HFFc6 (cell line): ENCODE measurements at places on chromosomes 16 and 17.

- no peak for DNase-seq
These were observed 6.1 kb downstream of the DHODH start for GRCh38 chr16:72014675-72015074.

DNA sequence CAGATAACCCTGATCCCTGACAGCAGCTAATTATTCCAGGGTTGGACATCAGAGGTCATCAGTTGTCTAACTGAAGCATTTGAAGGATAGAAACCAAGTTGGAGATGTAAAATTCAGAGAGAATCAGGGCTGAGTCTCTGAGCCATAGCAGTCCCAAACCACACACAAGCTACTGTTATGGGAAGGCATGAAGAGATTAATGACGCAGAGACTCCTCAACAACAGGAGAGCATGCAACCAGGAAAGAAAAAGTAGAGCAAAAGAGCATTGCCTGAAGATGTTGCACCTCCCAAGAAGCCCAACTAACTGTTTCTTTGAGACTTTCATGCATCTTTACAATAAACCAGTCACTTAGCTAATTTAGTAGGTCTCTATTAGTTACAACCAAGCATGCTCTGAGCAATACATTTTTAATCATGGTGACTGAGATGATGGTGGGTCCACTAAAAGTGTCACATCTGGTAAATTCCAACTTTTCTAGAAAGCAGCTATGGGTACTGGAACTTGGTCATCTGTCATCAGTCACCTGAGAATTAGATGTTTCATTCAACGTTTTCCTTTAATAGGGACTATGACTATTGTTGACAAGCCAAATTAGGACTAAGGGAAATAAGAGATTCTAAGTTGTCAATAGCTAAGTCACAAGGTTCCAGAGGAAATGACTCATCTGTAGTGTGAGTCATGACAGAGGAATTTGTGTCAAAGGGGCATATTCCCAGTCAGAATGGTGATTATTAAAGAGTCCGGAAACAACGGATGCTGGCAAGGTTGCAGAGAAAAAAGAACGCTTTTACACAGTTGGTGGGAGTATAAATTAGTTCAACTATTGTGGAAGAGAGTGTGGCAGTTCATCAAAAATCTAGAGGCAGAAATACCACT, 239.8 kb downstream of the CHD9NB start:
- DNase-seq, result no peak

- DNase-seq, result no peak
These were observed 76.6 kb downstream of the CMIP start for GRCh38 chr16:81521141-81521626.

DNA sequence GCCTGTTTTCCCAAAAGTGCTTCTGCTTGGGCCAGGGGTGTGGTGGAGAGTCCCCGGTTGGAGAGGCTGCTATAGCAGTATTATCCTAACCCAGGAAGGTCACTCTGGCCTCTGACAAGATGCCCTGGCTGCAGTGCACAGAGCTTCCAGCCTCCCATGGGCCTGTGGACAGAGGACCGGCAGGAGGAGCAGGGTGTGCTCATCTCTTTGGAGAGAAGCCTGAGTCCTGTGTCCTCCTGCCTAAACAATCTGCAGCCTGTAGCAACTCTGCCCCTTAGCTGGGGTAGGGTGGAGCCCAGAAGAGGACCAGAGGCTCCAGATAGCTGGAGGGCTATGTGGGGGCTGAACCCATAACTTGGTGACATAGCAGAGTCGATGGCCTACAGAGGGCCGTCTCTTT, 78.0 kb downstream of the MPRIP start:
- no peak for DNase-seq

- DNase-seq, result no peak
These were observed 377 bp upstream of the CRHR1 start for GRCh38 chr17:45783593-45784292.

DNA sequence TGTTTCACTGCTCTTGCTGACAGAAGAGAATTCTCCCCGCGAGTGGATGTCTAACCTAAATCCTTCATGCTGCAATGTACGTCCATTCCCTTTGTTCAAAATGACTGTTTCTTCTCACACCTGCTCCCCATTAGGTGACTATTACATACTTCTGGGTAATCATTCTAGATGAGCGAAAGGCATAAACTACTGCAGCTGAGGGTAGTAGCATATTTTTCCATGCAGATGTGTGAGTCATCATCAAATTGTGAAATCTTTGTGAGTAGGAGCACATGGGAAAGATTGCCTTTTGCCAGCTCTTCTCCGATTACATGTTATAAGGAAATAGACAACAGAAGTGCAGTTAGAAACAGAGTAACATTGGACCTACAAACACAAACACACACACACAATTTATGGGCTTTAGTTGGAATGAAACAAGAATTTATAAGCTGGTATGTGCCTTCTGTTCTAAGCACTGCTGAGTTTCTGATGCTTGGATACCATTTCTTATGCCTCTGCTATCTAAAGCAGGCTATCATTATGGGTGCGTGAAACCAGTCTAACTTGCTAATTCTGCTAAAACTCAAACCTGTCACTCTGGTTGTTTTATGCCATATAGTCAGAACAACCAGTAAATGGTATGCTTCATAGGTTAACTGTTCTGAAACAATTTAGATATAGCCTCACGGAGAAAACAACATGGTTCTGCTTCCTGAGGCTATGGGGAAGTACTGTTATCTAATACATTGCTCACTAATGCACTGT, 346.9 kb upstream of the PSMD7 start:
- DNase-seq, result peak; percentile 85

DNA sequence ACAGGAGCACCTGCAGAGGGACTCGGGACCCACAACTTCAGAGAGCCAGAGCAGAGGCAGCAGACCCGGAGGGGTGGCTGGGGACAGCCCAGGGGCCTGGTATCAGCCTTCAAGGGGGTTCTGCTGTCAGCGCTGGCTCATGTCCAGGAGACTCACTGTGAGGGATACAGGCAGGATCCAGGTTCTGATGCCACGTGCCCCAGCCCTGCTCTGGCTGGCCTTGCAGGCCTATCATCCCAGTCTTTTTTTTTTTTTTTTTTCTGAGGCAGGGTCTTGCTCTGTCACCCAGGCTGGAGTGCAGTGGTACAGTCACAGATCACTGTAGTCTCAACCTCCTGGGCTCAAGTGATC, 9.0 kb upstream of the MTSS2 start:
- DNase-seq, result no peak

- no peak for DNase-seq
These were observed 36.1 kb upstream of the MRC2 start for GRCh38 chr17:62591333-62591732.

DNA sequence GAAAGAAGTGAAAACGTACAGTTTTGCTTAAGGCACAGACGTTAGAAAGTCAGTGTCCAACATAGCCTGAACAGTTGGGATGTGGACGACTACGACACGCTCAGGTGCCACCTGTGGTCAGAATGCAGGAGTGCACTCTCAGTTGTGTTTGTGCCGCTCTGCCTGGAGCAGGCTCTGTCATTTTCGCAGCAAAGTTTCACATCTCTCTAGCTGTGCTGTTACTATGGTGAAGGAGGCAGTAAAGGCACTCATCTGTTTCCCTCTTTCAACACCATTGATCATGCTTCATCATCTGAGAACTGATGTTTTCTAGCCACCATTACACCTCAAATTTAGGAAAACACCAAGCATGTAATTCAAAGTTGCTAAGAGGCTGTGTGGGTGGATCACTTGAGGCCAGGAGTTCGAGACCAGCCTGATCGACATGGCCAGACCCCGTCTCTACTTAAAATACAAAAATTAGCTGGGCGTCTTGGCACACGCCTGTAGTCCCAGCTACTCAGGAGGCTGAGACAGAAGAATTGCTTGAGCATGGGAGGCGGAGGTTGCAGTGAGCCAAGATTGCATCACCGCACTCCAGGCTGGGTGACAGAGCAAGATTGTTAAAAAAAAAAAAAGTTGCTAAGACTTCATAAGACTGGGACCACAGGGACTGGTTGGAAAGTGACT, 44.9 kb upstream of the DNAJA2 start:
- peak; percentile 9 for DNase-seq

DNA sequence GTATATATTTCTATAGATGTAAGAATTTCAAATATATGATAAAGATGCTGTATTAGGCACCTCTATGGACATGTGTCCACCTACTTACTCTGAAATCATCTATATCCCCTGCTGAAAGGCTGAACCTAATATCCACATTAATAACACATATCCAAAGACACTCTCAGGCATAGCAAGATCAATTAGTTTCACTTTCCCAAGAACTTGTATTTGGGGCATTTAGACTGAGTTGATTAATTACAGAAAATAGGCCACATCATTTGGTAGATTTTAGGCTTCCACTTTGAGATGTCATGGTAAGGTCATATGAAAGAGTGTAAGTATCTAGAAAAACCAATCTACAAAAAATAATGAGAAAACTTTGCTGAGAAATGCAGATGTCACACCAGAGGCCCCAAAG, 45.1 kb downstream of the BRIP1 start:
- DNase-seq, result no peak

DNA sequence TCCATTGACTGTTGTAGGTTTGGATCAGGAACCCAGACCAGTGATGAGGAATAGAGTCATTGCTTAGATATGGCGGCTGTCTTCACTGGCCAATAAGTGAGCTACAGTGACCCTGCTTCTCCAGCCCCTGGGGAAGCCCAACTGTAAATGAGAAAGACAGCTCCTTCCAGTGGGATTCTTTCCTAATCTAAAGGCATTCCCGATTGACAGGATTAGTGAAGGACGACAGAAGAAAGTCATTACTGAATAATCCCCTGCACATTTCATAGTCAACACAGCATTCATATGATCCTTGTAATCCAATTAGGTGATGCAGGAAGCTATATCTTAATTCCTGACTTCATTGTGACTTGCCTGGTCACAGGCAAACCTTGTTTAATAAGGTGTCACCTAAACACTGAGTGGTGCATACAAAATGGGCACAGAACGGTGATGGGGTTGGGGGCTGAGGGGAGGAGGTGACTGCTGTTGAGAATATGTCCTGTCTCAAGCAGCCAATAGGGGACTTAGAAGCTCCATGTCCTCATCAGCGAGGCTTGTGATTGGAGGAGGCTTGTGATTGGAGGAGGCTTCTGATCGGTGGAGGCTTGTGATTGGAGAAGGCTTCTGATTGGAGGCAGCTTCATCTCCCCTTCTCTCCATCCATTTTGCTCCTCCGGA, 242.6 kb downstream of the XYLT1 start:
- DNase-seq, result no peak

DNA sequence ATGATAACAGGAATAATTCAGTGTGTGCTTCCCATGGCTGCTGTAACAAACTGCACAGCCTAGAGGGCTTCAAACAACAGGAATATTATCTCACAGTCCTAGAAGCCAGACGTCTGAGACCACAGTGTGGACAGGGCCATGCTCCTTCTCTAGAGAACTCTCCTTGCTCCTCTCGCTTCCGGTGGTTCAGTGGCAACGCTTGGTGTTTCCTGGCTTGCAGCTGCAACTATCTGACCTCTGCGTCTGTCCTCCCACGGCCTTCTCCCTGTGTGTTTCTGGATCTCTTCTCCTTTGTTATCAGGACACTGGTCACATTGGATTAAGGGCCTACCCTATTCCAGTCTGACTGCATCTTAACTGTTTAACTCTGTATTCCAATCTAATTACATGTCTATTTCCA, 414.3 kb downstream of the MAF start:
- no peak for DNase-seq

- DNase-seq, result peak; percentile 95
These were observed 19.9 kb downstream of the CEP295NL start for GRCh38 chr17:78883089-78883532.
